Skin of body (tissue), 3 donors: ENCODE measurements at places on chromosomes 1 and 21. TPM values are rescaled to one million over a fixed set of nuclear protein-coding genes. Genes with fewer than 3 reads are reported as not detected.

KIAA0319L gene
- total RNA-seq = 36.4 TPM

GRCh38 chr1:206107168-206107544 lies 10.0 kb downstream of the AVPR1B start:
- no peak for DNase-seq

DNA sequence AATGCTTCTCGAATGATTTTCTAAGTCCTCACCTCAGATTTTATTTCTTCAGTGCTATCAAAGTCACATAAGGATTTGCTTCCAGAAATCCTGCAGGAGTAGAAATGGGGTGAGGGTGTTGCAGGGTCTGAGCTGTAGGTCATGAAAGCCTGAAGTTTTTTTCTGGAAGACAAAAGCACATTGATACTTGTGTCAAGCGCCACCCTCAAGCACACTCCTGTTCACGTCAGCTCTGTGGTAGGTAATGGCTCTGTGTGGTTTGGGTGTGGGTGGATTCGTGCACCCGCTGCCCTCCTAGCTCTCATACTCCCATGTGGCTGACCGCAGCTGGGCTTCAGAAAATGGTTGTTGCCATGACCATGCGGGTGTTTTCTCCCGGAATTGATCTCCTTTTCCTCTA lies 39.9 kb downstream of the AKNAD1 start:
- peak; percentile 81 for DNase-seq

- DNase-seq = no peak
Observed at GRCh38 chr1:33025180-33025569, 11.5 kb downstream of the AK2 start.
